ENCODE measurements at places on chromosomes 1 and 21.
A peak's percentile ranks its signal among the peaks of the same experiment; 100 is the strongest.

- DNase-seq: no peak
Observed at GRCh38 chr1:67664048-67664447, 21.0 kb upstream of the GADD45A start.

GRCh38 chr1:204304067-204304466, 55.7 kb downstream of the PLEKHA6 start:
- no peak for DNase-seq

- no peak for DNase-seq
Observed at GRCh38 chr1:156546267-156546666, 26.1 kb downstream of the IQGAP3 start.

GRCh38 chr1:156592910-156593660, 1.5 kb downstream of the NAXE start:
- no peak for DNase-seq

DNA sequence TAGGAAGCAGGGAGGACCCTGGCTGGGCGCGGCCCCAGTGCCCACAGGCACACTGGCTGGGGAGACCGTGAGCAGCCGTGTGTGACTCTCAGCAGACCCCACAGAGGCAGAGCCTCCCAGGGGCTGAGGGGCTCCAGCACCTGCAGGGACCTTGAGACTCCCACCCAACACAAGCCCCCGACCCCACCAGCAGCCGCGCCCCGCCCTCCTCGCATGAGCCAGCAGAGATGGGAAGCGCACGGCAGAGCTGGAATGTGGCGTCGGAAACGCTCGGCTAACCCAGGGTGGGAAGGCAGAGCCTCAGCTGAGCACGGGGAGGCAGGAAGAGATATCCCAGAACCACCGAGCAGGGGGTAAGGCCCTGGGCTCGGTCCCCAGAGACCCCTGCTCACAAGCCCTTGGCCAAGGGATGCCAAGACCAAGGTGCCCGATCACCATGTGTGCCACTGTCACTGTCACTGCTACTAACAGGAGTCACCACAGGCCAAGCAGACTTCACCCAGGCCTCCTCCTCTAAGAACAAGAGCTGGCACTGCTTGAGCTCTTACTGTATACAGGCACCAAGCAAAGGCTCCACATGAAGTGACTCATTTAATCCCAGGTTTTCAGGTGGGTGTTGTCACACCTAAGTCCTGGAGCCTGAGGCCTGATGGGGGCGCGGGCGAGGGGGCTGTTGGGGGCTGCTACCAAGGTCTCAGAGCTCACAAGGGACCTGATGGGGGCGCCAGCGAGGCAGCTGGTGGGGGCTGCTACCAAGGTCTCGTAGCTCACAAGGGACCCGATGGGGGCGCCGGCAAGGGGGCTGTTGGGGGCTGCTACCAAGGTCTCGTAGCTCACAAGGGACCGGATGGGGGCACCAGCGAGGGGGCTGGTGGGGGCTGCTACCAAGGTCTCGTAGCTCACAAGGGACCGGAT, 20.1 kb downstream of the MEGF6 start:
- no peak for DNase-seq

GRCh38 chr1:98660940-98661543, 479 bp upstream of the SNX7 start:
- DNase-seq: no peak

DNA sequence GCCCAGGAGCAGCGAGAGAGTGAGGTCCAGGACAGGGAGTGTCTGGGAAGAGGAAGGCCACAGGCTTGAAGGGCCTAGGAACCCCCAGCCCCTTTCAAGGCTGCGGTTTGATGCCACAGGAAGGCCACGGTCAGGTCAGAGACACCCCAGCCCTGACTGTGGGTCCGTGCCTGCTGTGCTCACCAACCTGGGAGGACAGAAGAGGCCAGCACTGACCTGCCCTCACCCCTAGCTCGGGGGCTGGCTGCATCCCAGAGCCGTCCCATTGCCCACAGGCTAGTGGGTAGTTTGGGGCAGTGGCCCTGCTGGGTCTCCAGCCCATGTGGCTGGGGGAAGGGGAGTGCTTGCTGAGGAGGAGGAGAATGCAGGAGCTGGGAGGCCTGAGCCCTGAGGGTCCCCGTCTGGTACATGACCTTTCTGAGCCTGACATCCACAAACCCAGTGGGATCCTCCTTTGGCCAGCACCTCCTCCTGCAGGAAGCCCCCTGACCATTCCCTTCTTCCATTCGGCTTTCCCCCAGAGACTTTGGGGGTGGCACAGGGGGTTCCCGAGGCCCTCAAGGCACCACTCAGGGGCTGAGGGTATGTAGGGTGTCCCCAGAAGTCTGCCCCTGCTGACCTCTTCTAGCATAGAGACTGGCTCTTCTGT, 54.3 kb downstream of the WNT9A start:
- peak; percentile 50 for DNase-seq

DNA sequence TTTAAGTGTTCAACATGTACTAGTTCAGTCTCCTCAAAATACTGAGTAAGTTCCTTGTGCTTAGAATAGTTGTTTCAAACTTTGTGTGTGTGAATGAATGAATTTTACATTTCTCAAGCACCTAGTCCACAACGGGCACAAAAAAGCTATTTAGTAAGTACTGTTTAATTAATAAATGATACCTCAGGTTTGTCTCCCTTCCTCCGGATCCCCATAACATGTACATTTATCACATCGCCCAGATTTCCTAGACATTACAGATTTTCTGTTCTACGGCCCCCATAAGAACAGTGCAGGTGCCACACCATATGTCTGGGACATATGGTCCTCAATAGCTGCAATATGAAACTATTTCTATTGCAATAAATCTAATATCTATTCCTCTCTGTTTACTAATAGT, 1.3 kb upstream of the TTF2 start:
- no peak for DNase-seq

DNA sequence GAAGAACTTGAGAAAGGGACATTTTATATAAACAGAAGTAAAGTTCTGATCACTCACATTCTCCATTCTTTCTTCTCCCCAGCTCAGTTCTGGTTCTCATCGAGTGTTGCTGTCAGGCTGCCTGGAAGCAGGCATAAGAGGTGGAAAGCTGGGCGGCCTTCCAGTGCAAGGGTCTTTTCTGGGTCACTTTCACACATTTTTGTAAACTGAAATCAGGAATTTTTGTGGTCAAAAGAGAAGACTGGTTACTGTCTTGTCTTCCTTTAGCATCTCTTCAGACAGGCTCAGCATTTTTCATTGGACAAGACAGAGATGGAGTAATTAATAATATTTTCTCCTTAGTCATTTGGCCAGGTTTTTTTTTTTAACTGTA, 93.7 kb downstream of the CTH start:
- no peak for DNase-seq

GRCh38 chr21:35050348-35051286, 1.5 kb upstream of the RUNX1 start:
- no peak for DNase-seq

GRCh38 chr1:159854116-159854692, 8.3 kb downstream of the VSIG8 start:
- DNase-seq: peak; percentile 91

DNA sequence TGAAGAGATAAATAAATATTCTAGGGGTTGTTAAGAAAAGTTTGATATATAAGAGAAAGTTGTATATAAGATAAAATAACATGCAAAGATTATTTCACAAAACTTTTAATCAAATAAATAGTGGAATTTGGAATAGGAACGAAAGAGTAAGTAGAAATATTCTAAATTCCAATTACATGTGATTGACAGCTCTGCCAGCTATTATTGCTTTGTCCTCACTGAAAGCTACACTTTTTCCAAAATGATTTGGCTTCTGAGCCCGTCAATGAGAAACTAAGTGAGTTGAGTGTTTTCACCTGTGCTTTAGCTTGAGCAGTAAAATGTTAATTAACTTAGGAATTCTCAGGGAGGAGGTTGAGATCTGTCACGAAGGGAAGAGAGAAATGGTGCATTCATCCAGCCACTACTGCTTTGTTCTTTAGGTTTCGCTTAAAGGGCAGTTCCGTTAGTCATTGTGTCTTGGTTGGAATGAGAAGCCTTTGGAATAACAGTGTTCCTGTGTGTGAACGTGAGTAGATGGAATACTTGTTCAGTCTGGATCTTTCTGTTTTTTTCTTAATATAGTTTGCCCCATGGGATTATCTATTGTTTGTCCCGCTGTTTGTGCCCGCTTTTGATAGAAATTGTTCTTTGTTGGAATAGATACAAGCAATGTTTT, 63.3 kb upstream of the CR1L start:
- no peak for DNase-seq

GRCh38 chr1:5954964-5955363, 37.3 kb downstream of the NPHP4 start:
- DNase-seq: no peak

DNA sequence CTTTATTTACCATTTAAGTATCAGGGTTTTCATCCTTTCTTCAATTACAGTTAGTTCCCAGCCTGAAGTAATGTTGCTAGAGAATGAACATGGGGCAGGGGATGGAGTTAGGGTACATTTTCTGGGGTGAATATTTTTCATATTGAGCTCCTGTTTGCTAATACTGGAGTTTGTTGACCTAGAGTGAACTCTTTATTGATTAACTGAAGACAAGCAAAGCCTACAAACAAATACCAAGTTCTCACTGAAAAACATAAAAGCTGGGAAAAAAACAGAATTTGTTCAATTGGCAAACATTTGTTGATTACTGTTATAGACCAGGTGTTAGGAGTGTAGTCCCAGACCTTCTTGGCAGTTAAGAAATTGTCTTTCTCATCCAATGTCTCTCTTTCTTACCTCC, 28.2 kb upstream of the PIGV start:
- DNase-seq: no peak

DNA sequence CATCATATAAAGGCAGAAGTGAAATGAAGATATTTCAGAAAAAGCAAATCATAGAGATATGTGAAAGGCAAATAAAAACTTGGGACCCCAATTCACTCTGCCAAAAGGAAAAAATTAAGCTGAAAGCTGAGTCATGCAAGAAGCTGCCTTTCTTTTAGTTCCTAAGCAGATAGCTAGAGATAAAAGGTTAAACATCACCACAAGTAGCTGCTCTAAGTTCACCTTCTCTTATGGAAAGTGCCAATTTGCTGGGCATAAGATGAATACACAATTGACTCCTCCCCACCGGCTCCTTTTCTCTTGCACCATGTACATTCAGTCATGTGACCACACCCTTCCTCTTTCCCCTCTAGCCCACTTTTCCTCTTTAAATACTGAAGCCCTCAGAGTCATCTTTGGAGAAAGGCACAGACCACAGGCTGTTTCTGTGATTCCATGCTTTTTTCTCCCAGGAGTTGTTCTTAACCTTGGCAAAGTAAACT, 5.4 kb upstream of the SUMO3 start:
- DNase-seq: no peak

- no peak for DNase-seq
Observed at GRCh38 chr1:200558866-200559459, 61.6 kb downstream of the KIF14 start.

DNA sequence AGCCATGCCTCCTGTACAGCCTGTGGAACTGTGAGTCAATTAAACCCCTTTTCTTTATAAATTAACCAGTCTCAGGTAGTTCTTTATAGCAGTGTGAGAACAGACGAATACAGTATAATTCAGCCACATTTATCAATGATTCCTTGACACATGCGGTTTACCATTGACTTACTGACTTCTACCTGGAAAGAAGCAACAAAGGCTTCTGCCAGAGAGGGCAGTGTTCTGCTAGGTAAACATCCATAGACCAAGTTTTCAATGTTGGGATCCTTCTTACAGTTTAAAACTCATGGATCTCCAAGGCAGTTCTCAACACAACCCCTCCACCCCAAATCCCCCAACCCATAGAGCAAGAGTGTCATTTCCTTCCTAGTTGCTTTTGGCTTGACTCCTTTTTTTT, 150.6 kb downstream of the ZNF648 start:
- no peak for DNase-seq

Data from upper lobe of right lung (tissue), 1 donor.